Astrocyte of the spinal cord (primary cell): ENCODE measurements at places on chromosomes 12 and 14.
A peak's percentile ranks its signal among the peaks of the same experiment; 100 is the strongest.

DNA sequence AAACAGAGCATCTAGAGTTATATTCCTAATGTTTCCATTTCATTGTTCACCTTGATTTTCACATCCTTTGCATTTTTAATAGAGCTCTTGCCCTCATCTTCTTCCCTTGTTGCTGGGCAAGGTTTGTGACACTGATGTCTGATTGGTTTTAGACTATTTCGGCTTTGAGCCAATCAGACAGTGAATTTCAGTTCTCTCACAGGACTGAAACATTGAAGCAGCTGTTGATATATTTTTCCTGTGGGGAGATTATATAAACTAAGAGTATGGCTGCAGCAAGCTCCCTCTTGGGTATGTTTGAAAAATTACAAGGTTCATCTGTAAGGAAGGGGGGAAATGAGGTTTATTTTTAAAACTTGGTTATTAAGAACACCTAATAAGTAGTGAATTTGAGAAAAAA, 51.2 kb downstream of the ATF7IP start:
- peak; percentile 92 for DNase-seq

GRCh38 chr12:69545081-69545480, 40.2 kb upstream of the CCT2 start:
- no peak for DNase-seq

GRCh38 chr14:65373671-65374039, 38.9 kb upstream of the FUT8 start:
- no peak for DNase-seq

- no peak for DNase-seq
Observed at GRCh38 chr14:91272341-91273272, 28.1 kb upstream of the GPR68 start.

DNA sequence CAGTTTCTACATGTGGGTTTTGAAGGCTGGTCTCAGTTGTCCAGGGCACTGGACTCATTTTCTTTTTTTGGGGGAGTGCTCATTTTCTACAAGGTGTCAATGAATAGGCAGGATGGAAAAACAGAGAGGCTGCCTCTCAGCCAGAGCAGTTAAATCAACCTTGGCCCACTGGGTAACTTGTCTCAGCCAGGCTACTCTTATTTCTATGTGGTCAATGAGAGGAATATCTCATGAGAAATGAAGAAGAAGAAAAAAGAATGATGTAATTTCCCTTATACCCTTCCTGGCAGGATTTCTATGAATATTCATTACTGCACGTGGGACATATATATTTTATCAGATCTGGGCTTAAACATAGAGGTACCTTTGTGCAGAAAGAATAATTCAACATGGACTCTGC, 155.2 kb upstream of the E2F7 start:
- DNase-seq, result no peak
